CD4-positive, CD25-positive, alpha-beta regulatory T cell (primary cell): ENCODE measurements at places on chromosomes 5 and 9. TPM values are rescaled to one million over a fixed set of nuclear protein-coding genes. Genes with fewer than 3 reads are reported as not detected.

Gene PTGDS
- 15.4 TPM for total RNA-seq

Gene ASPN
- not detected for total RNA-seq

Gene NDOR1
- total RNA-seq: 30.0 TPM

Gene ZFAND5
- total RNA-seq: 291 TPM

Gene PAPPA
- total RNA-seq: 0.42 TPM

Gene UBAC1
- total RNA-seq: 23.8 TPM
